Right ventricle myocardium superior (tissue), 1 donor: ENCODE measurements at places on chromosomes 12 and 14. TPM values are rescaled to one million over a fixed set of nuclear protein-coding genes. Genes with fewer than 3 reads are reported as not detected.

DNA sequence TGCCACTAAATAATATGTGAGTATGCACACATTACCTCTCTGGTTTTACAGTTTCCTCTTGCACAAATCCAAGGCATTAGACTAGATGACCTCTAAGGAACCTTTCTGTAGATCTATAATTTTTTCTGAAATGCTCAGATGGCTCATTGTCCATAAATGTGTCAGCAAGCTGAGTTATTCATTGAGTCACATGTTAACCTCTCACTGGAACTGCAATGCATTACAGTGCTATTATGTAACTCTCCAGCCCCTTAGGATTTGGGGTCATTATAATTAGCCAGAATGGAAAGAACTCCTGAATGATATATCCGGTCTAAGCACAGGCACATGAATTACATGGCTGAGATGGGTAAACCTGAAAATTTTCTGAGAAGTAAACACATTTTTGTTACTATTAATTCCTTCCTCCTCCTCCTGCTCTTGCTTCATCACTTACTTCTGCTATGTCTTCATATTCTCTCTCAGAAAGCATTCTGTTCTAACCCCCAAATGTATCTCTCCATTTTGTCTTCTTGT, 20.3 kb upstream of the DRAM1 start:
- DNase-seq = no peak

DNA sequence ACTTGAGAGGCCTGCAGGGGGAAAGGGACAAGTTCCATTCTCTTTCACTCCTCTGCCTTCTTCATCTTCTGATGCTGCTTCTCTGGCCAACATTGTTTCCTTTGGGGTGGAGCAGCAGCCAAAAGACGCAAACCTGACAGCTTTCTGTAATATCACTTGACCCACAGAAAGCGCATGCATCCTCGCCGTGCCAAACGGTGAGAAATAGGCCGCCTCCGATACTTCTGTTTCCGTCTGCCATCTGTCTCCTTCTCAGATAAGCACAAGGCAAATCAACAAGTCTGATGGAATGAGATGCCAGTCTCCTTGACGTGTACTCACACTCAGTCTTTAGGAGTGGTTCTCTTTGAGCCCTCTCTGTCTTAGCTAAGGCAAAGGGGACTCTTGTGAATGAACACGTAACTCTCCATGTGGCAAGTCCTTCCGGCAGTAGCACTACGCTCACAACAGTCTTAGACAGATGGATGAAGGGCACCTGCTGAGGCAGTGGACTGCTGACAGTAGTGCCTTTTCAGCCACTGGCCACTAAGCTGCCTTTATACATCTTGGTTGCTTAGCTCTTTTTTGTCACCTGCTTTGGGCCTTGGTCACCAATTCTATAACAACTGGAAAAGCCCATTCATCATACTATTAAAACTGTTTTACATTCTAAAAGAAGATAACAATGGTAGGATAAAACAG, 214.1 kb downstream of the FBXL14 start:
- no peak for DNase-seq

Gene CCDC197
- 1.3 TPM for total RNA-seq

Gene FLVCR2
- total RNA-seq = 2.1 TPM

Gene IFNG-AS1
- total RNA-seq = not detected

Gene VRTN
- not detected for total RNA-seq

Gene RNASE2
- 2.5 TPM for total RNA-seq

DNA sequence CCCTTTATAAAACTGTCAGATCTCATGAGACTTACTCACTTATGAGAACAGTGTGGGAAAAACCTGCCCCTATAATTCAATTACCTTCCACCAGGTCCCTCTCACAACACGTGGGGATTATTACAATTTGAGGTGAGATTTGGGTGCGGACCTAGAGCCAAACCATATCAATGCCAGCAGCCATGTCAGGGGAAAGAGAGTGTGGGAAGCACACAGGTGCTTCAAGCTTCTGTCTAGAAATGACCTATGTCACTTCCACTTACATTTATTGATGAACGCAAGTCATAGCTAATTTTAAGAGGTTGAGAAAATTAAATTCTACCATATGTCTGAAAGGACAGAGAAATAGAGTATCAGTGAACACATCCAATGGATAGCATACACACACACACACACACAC, 32.5 kb upstream of the E2F7 start:
- no peak for DNase-seq

Gene POTEM
- not detected for total RNA-seq

Gene WIF1
- not detected for total RNA-seq

GRCh38 chr12:52581066-52581465, 7.4 kb upstream of the KRT74 start:
- no peak for DNase-seq

- no peak for DNase-seq
These were observed 1133.4 kb upstream of the SEL1L start for GRCh38 chr14:82667006-82667405.

GRCh38 chr12:66976526-66976925, 292.6 kb upstream of the CAND1 start:
- DNase-seq = no peak

DNA sequence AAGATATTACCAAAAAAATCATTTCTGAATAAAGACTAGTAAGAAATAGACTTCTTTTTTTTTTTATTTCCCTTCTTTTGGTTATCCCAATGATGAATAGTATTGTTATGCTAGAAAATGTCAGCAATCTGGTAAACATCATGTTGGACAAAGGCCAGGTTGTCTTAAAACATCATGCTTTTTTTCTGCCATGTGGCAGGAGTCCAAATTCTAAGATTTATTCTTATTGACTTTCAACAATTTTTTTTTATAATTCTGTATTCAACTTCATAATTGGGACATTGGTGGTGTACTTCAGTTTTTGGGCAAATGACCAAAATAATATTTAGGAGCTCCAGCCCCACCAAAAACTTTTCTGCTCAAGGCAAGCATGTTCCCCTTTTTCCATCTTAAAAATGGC, 10.5 kb downstream of the DCN start:
- DNase-seq = no peak

DNA sequence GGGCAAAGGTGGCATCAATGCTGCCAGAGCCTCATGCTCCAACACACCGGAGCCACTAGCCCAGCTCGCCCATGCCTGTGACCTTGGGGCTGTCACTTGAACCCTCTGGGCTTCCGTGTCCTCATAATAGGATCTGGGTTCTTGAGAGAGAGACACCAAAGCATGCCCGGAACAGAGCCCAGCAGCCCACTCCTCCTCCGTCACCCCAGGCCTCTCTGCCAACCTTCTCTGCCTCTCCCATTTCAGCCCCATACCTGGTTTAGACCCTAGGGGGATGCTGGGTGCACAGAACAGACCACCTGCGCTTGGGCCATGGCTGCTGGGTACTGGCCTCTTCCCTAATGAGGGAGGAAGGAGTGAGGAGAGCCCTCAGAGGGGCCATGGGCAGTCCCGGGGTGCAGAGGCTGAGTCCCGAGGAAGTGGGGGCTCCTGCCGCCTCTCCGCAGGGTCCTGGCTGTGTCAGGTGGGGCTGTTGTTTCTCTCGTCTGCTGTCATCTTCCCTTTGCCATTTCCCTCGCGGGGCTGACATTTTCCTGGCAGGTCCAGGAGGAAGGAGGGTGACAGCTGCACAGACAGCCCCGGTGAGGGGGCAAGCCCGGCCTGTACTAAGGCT, 172.4 kb upstream of the RTL1 start:
- no peak for DNase-seq

Gene TESPA1
- total RNA-seq = 0.59 TPM

Gene KLRG1
- total RNA-seq = 4.8 TPM

Gene SLC6A12
- total RNA-seq = 0.86 TPM

Gene PGF
- total RNA-seq = 5.1 TPM

Gene SIX4
- 1.6 TPM for total RNA-seq

DNA sequence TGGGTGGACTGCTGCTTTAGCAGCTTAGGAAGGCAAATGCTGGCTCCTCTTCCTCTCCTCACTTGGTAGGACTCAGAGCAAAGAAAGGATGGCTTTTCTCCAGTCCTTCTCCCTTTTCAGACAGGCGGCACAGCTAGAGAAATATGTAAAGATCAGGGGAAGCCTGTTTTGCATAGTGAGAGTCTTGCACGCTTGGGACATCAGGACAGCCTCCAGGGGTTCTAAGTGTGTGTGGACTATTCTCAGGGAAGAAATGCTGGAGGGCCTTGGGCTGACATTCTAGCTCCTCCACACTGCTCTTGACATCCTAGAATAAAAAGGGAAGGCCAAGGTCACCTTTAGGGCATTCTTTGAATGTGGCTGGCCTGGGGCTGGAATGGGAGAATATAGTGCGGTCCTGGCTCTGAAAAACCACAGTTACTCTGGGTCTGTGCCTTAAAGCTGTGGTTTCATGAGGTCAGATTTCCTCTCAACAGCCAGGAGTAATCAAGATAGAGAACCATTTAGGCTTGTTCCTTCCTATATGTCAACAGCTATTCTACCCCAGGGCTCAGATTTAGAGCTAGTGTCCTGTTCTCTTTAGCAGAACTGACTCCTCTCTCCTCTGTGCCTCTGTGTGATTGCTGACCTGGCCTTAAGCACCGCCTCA, 24.3 kb downstream of the CMA1 start:
- DNase-seq = no peak

- DNase-seq = no peak
These were observed 158.6 kb downstream of the MON2 start for GRCh38 chr12:62625228-62625627.

GRCh38 chr12:109236257-109236656, 72.8 kb downstream of the FOXN4 start:
- no peak for DNase-seq
